ENCODE measurements at places on chromosomes 1 and 21.
A peak's percentile ranks its signal among the peaks of the same experiment; 100 is the strongest.

DNA sequence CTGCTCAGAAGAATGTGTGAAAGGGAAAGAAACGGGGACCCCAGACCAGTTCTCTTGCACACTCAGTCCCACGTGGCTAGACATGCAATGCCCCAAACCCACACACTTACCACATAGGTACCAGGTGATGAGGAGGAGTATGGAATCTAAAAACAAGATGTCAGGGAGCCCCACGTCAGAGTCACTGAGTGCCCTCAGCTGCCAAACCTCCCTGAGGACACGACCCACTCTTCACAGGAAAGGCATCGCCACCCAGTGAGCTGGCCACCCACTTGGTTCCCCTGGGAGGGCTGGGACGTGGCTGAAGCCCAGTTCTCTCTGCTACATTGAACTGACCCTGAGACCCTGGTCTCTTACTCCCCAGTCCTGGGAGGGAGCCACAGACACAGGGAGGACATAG, 41.4 kb downstream of the MRPL37 start:
- no peak for DNase-seq

DNA sequence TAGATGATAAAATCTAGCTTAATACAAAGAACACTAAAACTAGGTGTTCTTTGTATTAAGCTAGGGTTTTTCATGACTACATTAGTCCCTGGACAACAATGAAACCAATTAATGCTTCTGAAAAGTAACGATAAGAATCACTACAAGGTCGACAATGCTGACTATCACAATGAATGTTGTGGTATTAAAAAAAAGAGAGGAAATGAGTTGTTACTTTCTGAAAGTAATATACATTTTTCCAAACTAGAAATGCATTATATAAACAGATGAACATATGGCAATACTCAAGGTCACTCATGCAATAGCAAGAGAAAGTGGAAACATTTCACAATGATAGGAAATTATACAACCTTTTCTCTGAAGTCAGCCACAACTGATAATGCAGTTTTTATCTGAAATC, 19.0 kb downstream of the DPH5 start:
- DNase-seq, result peak; percentile 30

- no peak for DNase-seq
Measured at GRCh38 chr1:197463142-197463541, 195.1 kb downstream of the CRB1 start.

GRCh38 chr1:11053758-11054137, 6.1 kb downstream of the SRM start:
- DNase-seq, result no peak

DNA sequence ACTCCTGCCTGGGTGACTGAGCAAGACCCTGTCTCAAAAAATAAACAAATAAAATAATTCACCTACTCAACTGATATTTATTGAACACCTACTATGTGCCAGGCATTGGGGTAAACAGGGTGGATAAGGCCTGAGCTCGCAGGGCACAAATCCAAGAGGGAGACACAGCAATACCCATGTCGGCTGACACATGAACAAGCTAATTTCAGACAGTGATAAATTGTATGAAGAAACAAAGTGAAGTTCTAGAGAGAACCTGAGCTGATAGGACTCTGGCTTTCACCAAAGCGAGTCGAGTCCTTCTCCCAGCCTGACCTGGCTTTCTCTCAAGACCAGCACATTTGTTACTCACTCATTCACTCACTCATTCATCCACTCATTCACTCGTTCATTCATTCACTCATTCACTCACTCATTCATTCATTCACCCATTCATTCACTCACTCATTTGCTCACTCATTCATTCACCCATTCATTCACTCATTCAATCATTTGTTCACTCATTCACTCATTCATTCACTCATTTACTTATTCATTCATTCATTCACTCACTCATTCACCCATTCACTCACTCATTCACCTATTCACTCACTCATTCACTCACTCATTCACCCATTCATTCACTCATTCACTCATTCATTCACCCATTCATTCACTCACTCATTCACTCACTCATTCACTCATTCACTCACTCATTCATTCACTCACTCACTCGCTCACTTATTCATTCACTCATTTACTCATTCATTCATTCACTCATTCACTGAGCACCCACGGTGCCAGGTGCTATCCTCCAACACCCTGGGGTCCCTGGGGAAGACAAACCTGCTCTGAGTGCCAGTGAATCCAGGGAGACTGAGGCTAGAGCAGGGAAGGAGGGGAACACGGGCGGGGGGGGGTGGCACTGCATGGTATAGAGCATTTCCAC, 37.4 kb upstream of the CASZ1 start:
- DNase-seq, result no peak

Measured in CD4-positive, alpha-beta T cell treated with Interleukin-2 at 100 ng/mL for 4 hours (primary cell).